ENCODE measurements at places on chromosomes 11 and 22.
A peak's percentile ranks its signal among the peaks of the same experiment; 100 is the strongest.

GRCh38 chr11:127492029-127492428 lies 491.5 kb upstream of the KIRREL3 start:
- DNase-seq, result no peak

GRCh38 chr22:45317551-45318167 lies 7.9 kb downstream of the FAM118A start:
- no peak for DNase-seq

- no peak for DNase-seq
Observed at GRCh38 chr22:25030636-25031035, 78.1 kb downstream of the KIAA1671 start.

- DNase-seq, result no peak
Observed at GRCh38 chr22:37690407-37690806, 4.3 kb downstream of the NOL12 start.

DNA sequence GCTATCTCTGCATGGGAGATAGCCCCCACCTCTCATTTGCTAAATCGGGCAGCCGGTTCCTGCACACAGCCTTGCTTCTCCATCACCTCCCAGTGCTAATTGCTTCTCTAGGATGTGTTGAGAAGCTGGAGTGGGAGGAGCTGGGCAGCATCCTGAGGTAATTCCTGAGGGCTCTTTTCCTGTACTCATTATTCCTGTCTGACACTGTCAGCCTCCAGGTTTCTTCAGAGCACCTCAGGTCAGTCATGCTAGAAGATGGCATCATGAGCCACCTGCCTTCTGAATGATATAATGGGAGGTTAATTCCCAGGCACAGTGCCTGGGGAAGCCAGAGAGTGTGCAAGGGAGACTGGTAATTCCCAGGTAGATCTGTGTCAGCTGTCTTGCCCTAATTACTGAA lies 133.0 kb downstream of the RAB38 start:
- DNase-seq, result no peak

GRCh38 chr11:9176136-9176535 lies 84.7 kb upstream of the SCUBE2 start:
- no peak for DNase-seq

DNA sequence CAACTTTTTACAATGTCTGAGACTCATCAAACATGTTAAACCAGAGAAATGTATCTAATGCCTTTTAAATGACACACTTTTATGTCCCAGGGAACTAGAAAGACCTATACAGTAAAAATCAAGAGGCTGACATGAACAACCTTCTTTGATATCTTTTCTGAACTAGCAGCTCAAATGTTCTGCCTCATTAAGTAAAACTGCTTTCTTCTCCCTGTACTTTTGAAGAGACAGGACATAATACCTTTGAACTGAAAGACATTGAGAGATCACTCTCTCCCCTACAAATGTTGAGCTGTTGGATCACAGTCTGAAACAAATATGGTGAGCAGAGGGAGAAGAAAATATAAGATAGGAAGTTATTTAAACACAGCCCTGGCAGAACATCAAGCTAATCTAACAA lies 123.0 kb downstream of the FAM181B start:
- DNase-seq, result no peak

DNA sequence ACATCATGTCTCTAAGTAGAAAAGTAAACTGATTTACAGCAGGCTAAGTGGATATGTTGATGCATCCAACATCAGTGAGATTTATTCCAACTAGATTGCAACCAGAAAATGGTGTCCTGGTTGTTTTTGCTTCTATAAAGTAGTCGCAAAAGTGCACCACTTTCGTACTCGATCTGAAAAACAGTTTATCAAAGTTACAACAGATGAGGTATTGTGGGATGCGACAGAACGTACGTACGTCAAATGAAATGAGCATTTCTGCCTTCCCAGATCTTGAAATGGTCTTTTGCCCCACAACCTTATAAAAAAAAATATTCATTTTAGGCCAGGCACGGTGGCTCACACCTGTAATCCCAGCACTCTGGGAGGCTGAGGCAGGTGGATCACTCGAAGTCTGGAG lies 13.7 kb downstream of the GRAP2 start:
- DNase-seq, result no peak

DNA sequence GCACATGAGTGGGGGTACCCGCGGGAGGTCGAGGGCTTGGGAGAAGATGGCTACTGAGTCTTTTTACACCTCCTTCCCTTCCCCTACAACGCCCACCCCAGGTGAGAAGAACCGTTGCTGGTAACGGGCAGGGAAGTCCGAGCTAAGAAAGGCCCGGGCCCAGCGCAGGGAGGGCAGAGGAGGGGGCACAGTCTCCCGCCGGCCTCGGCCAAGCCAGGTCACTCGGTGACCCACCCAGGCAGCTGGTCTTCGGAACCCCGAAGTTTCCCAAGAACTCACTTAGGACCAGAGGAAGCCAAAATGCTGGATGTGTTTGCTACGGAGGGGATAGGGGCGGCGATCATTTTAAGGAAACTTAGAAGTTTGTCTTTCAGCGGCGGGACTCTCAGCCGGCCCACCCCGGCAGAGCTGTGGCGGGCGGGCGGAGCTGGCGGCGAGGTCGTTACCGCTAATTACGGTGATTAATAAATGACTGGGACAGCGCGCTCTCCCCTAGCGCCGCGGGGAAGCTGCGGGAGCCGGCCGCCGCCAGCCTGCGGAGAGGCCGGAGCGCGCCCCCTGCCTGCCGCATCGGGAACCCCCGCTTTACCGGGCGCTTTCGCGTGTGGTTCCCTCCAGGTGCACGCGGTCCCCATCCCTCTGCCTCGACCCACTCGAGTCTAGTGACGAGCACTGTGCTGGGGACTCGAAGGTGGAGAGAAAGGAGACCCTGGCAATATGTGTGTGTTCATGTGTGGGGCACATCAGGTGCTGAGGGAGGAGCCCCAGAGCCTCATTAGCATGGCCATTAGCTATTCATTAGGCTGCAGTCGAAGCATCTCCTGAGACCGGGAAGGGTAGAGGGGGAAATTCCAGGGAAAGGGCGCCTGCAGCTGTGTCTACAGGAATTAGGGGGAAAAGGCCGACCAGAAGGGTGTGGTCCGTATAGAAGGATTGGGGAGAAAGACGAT lies 945 bp downstream of the ROBO3 start:
- DNase-seq, result peak; percentile 26

DNA sequence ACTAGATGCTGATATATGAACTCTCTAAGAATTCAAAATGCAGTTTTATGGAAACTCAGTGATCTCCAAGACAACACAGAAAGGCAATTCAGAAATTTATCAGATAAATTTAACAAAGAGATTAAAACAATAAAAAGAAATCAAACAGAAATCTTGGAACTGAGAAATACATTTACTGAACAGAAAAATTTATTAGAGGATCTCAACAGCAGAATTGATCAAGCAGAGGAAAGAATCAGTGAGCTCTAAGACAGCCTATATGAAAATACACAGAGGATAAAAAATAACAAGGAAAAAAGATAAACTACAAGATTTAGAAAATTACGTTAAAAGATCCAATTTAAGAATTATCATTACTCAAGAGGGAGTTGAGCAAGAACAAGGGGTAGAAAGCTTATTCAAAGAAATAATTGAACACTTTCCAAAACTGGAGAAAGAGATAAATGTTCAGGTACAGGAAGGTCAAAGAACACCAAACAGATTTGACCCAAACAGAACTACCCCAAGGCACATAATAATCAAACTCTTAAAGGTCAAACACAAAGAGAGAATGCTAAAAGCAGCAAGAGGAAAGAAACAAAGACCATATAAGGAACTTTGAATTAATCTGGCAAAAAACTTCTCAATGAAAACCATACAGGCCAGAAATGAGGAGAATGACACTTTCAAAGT lies 103.1 kb downstream of the APIP start:
- no peak for DNase-seq

- no peak for DNase-seq
Observed at GRCh38 chr11:7898666-7899283, 32.3 kb downstream of the OR10A6 start.

GRCh38 chr11:68852628-68853027 lies 10.9 kb upstream of the CPT1A start:
- DNase-seq, result no peak

DNA sequence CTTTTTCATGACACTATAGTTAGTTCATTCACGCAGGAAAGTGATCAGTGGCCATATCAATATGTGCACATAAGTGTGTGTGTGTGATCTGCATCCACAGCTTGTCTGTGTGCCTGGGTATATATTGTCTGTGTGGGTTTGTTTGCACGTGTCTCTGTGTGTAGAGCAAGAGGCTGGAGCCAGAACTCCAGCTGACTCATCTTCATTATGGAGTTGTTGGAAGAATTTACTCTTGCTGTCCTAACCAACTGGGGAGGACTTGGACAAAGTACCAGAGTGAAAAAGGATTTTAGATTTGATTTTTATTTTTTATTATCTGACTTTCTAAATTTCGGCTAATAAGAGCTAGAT lies 63.9 kb downstream of the TP53I11 start:
- no peak for DNase-seq

DNA sequence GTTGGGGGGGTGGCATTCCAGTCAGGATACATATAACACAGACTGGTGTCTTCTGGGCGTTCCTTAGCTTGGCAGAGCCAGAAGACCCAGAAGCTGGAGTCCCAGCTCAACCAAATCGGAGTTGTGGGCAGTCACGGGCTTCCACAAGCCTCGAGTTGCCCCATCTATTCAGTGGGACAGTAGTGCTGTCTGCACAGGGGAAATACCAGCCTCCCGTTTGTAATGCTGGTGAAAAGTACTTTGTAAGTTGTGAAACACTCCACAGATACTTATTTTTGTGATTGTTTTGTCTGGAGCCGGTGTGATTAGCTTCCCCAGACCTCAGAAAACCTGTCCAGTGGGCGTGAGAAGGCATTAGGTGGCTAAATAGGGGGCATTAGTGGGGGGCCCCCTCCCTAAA lies 13.6 kb downstream of the DGKZ start:
- DNase-seq, result no peak

DNA sequence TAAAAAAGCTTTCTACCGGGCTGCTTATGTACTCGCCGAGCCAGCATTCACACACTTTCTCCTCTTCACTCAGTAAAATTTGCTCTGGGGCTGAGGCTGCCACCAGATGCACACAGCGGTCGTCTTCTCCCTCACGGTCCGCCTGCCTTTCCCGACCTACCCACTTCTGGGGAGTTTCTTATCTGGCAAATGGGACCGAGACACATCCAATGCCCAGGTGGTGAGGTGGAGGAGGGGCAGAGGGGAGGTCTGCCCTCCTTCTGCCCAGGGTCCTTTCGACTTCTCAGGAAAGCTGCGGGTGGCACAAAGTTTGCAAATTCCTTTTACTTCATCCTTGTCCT lies 43.9 kb downstream of the GRIK4 start:
- no peak for DNase-seq

DNA sequence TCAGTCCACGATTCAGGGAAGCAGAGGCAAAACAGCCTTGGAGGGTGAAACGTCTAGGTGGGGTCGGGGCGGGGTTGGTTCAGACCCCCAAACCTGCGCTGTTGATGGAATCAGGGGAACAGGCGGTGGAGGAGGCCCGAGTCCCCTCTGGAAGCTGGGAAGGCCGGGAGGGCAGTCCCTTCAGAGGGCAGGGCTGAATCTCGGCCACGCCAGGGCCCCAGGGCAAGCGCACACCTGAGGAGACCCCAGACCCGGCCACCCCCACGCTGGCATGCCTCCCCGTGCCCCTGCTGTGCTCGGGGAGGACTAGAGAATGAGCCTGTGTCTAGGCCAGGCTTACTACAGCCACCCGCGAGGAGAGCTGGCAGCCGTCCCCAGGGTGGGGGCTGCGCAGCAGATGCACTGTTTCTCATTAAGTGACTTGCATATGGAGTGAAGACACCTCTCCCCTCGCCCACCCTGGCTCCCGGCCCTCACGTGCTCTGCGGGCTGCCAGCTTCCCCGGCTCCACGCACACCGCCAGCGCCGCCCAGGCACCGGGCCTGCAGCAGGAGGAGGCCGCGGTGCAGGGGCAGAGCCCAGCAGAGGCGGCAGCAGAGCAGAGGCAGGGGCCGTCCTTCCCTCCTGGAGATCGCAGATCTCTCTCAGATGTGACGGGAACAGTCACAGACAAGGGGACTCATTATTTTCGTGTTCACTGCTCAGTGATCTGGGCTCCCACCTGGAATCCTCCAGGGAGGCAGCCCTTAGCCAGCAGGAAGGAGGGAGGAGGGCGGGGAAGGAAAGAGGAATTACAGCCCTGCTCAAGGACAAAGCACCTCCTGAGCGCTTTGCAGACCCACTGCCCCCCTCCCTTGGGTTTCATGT lies 47.1 kb upstream of the OPCML start:
- DNase-seq, result no peak

DNA sequence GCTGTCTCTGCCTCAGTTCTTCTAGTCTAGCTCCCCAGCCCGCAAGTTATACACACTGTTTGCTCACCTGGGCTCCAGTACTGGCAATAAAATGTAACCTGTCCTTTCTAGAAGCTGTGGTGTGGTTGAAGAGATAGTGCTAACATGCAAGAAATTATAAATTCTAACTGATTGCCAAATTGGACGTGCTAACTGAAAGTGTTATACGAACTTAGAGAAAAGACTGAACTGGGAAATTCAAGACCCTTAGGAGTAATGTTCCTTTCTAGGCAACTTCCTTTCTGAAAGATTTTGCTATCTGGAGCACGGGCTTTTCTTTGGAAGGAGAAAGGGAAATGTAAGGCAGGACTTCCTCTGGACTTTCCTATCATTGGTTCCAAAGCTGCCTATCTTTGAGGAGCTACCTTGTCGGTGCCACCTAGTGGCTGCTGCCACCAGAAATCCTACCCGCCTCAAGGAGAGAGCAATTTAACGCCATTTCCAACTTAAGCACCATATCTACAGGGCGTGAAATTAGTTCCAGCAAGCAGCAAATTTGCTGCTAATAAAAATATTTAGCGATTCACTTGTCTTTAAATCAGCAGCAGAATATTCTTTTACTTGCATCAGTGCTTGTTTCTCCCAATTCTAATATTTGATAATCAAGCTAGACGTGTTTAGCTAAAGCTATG lies 12.7 kb upstream of the TMEM218 start:
- DNase-seq, result no peak

- DNase-seq, result no peak
Observed at GRCh38 chr11:127074151-127074761, 73.7 kb upstream of the KIRREL3 start.

GRCh38 chr11:61728066-61728939 lies 24.1 kb upstream of the MYRF start:
- no peak for DNase-seq

- no peak for DNase-seq
Observed at GRCh38 chr11:14773755-14774154, 118.3 kb downstream of the CYP2R1 start.

- peak; percentile 21 for DNase-seq
Observed at GRCh38 chr22:42856179-42856864, 751 bp downstream of the ARFGAP3 start.

- DNase-seq, result no peak
Observed at GRCh38 chr11:72233056-72233772, 8.6 kb downstream of the INPPL1 start.

GRCh38 chr11:125931668-125932067 lies 14.2 kb upstream of the VSIG10L2 start:
- no peak for DNase-seq

- DNase-seq, result no peak
Observed at GRCh38 chr11:114237321-114238280, 58.6 kb upstream of the NNMT start.

All from activated CD4-positive, alpha-beta T cell treated with anti-CD3 and anti-CD28 coated beads, Interleukin-2, amount 50 U/mL, for 24 hours (primary cell).